Brain microvascular endothelial cell (primary cell): ENCODE measurements at places on chromosomes 7 and 10.

DNA sequence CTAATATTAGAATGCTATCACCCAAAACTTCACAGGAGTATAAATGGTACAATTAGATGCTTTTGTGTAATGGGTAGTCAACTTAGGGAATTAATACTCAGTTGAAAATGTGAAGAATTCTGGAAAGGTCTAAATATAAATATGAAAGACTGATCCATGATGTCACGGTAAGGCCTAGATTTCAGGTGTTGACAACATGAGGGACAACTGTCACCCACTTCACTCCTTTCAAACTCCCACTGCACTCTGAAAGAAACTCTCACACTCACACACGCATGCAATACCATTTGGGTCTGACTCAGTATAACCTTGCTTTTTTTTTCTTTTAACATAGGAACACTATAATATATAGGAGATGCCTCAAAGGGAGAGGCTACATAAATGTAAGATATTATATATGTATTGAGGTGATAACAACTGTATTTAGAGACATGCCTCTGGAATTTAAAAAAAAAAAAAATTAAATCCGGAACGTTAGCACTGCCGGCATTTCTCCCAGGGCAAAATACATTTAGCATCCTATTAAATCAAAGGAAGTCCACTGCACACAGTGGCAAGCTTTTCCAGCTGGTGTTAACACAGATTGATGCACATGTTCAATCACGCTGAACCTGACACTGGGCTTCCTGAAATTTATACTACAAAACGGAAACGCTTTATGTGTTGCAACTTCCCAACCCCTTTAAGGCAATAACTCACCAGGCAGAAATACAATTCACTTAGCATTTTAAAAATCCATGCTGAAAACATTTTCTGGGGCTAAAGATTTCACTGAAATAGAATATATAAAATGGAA, 74.9 kb downstream of the RSU1 start:
- DNase-seq, result no peak

GRCh38 chr10:7383442-7383841, 27.4 kb downstream of the SFMBT2 start:
- DNase-seq, result no peak

- no peak for DNase-seq
Measured at GRCh38 chr7:127473409-127473808, 80.9 kb upstream of the ZNF800 start.

- no peak for DNase-seq
Measured at GRCh38 chr7:155384751-155385150, 73.2 kb upstream of the EN2 start.

- no peak for DNase-seq
Measured at GRCh38 chr7:39197831-39198230, 220.1 kb downstream of the POU6F2 start.

DNA sequence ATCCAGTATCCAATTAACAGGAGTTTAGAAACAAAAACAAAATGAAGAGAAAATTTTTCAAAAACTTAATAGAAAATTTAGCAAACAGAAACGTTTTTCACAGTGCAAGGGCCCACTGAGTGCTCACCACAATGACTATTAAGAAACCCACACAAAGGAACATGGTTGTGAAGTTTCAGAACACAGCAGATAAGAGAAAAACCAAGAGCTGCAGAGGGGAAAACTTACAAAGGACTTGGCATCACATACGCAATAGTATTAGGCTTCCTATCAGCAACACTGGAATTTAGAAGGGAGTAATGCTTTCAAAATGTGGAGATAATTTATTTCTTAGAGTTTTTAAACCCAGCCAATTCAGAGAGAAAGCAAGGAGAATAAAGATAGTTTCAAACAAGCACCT, 1.7 kb upstream of the C7orf25 start:
- DNase-seq, result no peak
